ENCODE measurements at places on chromosomes 4 and X.

DNA sequence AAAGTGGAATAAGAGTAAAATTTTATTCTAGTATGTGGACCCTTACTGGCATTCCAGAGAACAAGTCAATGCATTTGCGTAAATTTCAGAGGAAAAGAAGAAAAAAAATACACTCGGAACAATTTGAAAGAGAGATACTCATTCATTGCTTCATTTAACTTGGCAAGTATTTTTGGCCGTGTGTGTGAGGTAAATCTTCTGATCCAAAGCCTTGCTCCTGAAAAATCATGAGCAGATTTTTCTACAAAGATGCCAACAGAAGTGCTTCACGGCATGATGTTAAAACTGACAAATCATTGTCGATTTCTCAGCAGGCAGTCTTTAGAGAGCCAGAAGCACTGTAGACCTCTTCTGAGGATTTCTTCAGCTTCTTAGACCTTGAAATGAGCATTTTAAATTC, 194.0 kb downstream of the COX18 start:
- DNase-seq = no peak
- H3K27ac ChIP-seq = no peak overlapping the region
- H3K36me3 ChIP-seq = no peaks in the 10 kb centered on the region

GRCh38 chr4:70914000-70914399, 11.8 kb downstream of the MOB1B start:
- peaks cover 2% of the 10 kb centered on the region for H3K4me1 ChIP-seq
- DNase-seq = no peak
- no peaks in the 10 kb centered on the region for H3K27me3 ChIP-seq
- no peaks in the 10 kb centered on the region for H3K36me3 ChIP-seq
- no peak overlapping the region for H3K4me3 ChIP-seq
- no peak overlapping the region for H3K27ac ChIP-seq

GRCh38 chrX:13074297-13075262, 30.2 kb upstream of the FAM9C start:
- no peaks in the 10 kb centered on the region for H3K36me3 ChIP-seq
- peak overlapping the region; percentile 55 for H3K27ac ChIP-seq
- no peak overlapping the region for H3K4me3 ChIP-seq
- H3K4me1 ChIP-seq = peaks cover 48% of the 10 kb centered on the region
- peak; percentile 57 for DNase-seq
- H3K27me3 ChIP-seq = no peaks in the 10 kb centered on the region

GRCh38 chr4:158410272-158410671, 111.4 kb upstream of the RXFP1 start:
- H3K4me1 ChIP-seq = no peaks in the 10 kb centered on the region
- H3K27ac ChIP-seq = no peak overlapping the region
- no peaks in the 10 kb centered on the region for H3K27me3 ChIP-seq

DNA sequence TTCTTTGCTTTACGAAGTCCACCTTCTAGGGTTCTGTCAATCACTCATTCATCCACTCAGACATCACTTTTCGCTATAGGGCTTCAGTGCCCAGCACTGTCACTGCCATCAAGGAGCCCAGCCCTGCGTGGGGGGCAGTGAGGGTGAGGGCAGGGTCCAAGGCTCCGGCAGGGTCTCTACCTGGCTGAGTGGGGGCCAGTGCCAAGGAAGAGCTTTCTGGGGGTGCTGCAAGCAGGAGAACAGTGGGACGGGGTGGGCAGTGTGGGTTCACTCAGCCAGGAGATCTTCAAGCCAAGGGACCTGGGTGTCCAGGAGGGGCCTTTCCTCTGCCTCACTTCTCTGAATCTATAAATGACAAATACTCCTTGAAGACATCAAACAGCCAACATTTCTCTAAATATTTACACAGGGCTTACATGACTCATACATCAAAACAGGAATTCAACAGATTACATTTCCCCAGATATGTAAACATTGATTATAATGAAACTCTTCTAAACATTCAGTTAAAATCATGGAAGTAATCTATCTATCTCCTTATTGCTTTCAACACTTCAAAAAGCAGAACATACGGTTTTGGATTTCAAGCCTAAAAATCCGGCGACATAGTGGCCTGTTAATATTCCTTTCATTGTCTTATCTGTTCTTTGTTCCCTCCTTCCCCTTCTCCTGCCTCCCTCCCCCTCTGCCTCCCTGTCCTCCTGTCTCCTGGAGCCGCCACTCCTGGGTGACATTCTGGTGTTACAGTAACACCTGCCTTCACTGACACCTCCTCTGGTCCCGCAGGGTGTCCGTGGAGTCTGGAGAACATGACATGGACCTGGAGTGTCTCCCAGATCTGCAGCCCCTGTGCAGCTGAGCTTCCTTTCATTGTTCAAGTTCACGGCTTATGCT, 94.4 kb upstream of the ADRA2C start:
- no peak for DNase-seq
- H3K4me1 ChIP-seq = no peaks in the 10 kb centered on the region
- H3K36me3 ChIP-seq = no peaks in the 10 kb centered on the region
- no peak overlapping the region for H3K4me3 ChIP-seq

DNA sequence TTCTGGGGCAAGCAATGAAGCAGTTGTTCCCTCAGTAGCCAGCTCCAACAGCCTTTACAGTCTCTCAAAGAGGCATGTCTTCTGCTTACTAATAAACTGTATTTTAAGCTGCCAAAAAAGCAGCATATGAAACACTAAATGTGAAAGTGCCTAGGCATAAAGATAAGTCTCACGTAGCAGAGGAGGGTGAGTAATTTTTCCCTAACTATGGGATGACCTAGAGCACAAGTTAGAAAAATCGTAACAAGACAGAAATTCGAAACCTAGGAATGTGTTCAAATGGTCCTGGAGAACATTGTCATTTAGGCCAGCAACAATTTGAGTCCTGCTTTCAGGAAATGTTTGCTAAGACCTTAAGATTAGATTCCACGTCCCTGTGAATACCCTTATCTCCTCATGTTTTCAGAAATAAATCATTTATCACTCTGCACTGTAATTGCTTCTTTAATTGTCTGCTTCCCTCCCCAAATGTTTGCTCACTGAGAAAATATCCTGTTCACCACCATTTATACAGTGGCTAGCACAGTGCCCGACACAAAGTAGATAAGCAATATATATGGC, 222.2 kb downstream of the KCNIP4 start:
- DNase-seq = no peak
- no peaks in the 10 kb centered on the region for H3K4me1 ChIP-seq
- H3K4me3 ChIP-seq = no peak overlapping the region

GRCh38 chr4:82630079-82630478, 68.3 kb upstream of the TMEM150C start:
- no peak overlapping the region for H3K27ac ChIP-seq
- no peaks in the 10 kb centered on the region for H3K27me3 ChIP-seq

DNA sequence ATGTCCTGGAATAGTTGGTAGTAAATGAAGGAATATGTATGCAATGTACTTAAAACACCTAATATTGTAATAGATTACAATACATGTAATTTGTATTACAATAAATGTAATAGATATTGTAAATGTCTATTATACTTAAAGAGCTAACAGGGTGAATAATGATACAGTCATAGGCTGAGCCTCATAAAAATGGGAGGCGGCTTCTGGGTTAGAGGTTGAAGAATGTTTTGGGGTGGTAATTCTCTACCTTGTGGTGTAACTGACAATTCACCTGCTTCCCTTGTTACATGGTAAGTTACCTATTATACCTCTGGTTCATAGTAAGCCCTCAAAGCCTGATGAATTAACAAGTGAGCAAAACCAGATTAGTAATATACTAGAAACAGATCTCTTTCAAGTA, 26.0 kb downstream of the ATP8A1 start:
- no peak overlapping the region for H3K27ac ChIP-seq
- H3K4me3 ChIP-seq = no peak overlapping the region
- no peak for DNase-seq
- peaks cover 7% of the 10 kb centered on the region for H3K36me3 ChIP-seq
- H3K27me3 ChIP-seq = no peaks in the 10 kb centered on the region

DNA sequence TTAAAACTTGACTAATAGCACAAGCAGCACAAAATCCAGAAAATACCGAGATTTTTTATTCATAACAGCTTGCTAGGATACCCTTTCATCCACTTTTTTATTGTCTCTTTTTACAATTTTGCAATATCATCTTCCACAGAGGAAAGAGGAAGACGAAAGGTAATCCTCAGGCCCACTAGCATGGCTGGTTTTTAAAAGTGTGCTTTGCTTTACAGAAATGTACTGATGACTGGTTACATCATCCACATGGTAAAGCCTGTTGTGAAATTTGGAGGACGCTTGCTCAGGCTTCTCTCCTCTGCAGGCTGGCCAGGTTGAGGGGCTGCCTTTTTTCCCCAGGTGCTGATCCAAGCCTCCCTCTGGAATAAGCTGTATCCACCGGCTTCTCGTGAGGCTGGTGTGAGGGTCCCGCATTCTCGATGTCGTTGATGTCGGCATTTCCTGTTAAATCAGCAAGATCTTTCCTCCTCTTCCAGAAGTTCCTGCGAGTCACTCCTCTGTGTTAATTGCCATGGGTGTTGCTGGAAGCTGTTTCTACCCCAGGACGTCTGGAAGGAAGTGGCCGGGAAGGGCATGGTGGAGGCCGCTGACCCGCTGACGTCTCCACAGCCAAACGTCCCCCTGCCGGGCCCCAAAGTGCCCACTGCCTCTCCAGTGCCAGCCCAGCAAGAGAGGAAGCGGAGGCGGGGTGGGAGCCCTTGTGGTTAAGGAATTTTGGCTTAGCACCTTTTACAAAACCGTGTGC, 5.8 kb upstream of the DGKQ start:
- H3K27ac ChIP-seq = no peak overlapping the region
- no peaks in the 10 kb centered on the region for H3K36me3 ChIP-seq
- H3K27me3 ChIP-seq = no peaks in the 10 kb centered on the region
- H3K4me1 ChIP-seq = peaks cover 6% of the 10 kb centered on the region
- no peak for DNase-seq

- H3K4me3 ChIP-seq = no peak overlapping the region
- no peaks in the 10 kb centered on the region for H3K27me3 ChIP-seq
- H3K36me3 ChIP-seq = no peaks in the 10 kb centered on the region
- H3K27ac ChIP-seq = no peak overlapping the region
Measured at GRCh38 chr4:2116687-2117400, 57.7 kb downstream of the NAT8L start.

GRCh38 chrX:2610246-2611170, 80.6 kb upstream of the CD99 start:
- peaks cover 8% of the 10 kb centered on the region for H3K36me3 ChIP-seq
- peak overlapping the region; percentile 96 for H3K4me3 ChIP-seq
- no peaks in the 10 kb centered on the region for H3K27me3 ChIP-seq
- DNase-seq = no peak
- peaks cover 34% of the 10 kb centered on the region for H3K4me1 ChIP-seq

DNA sequence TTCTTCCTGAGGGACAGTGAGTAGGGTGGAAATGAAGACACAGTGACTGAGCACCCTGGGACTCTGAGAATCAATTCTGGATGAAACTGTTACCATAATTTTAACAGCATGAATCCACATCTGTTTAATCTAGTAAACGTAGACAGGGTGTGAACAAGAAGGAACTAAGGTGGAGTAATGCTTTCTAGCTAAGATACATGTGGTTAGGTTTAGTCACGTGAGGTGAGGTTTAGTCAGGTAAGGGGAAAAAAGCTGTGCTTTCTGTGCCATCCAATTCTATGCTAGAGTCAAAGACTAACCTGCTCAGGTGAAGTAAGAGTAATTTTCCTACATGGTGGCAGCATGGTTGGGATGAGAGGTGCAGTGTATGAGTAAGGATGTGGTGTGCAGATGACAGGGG, 54.0 kb upstream of the C4orf54 start:
- no peaks in the 10 kb centered on the region for H3K36me3 ChIP-seq
- no peak for DNase-seq
- no peaks in the 10 kb centered on the region for H3K27me3 ChIP-seq
- no peak overlapping the region for H3K27ac ChIP-seq
- no peak overlapping the region for H3K4me3 ChIP-seq

Measured in CD4-positive, alpha-beta T cell (primary cell).